ENCODE measurements at places on chromosomes 5 and 9.

- no peak for DNase-seq
These were observed 27.7 kb downstream of the G3BP1 start for GRCh38 chr5:151799407-151799806.

GRCh38 chr5:38723426-38723825 lies 122.4 kb upstream of the OSMR start:
- DNase-seq: no peak

- no peak for DNase-seq
These were observed 90.2 kb upstream of the SH3GL2 start for GRCh38 chr9:17488662-17489061.

DNA sequence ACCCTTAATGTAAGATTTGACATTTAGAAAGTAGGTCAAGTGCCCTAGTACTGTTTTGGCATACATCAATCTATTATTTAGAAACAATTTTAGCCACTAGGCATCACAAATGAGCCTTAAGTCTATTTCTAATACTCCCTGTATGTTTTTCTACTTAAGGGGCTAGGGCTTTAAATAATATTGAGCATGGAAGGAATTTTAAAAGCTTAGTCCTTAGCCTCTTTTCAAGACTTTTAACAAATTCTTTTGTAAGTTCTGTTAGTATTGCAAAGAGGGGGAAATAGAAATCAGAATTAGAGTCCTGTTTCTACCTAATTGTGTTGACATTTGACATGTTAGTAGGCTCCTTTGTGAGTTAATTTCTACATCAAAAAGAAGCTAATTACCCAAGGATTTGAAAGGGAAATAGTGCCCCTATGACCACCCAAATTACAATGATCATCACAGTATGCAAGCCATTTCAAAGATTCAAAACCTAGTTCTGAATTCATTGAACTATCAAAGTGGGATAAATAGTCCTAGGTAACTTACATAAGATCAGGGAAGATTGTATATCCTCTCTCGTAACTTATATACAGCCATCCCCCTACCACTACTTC lies 647.8 kb upstream of the ACO1 start:
- DNase-seq: no peak

GRCh38 chr5:8870349-8870958 lies 675.4 kb downstream of the SEMA5A start:
- no peak for DNase-seq

DNA sequence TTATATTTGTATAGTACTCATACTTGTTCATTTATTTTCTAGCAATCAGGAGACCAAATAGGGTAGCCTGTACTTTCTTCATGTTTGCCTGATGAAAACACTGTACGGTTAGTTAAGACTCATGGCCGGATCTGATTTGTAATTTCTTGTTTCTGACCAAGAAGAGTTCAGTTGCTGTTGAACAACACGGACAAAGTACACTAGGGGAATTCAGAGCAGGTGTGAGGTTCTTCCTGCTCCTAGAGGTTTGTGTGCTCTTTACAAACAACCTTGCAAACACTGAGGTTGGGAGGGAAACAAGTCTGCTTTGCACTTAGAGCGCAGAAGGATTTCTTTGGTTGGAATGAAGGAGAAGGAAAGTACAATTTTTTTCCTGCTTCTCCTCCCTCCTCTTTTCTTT lies 69.7 kb downstream of the TRIO start:
- DNase-seq: no peak

DNA sequence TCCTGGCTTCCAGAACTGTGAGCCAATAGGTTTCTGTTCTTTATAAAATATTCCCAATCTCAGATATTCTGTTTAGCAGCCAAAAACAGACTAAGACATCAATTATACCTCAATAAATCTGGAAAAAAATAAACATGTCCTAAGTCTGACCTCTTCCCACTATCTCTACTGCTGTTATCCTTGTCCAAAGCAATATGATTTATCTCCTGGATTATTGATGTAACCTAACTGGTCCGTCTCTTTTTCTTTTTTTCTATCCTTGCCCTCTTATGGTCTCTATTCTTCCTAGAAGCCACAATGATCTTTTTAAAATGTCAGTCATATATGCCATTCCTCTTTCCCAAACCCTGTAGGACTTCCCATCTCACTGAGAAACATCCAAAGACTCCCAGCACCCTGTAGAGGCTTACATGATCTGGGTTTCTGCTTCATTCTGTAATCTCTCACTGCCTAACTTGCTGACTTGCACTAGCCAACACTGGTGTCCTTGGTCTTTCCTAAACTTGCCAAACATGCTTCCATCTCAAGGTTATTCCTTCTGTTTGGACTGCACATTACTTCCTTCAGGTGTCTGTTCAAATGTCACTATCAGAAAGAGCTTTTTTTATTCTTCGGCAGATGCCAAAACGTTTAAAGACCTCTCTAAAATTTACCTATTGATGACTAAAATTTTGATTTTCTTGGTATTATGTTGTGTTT lies 13.1 kb downstream of the FOCAD start:
- no peak for DNase-seq

DNA sequence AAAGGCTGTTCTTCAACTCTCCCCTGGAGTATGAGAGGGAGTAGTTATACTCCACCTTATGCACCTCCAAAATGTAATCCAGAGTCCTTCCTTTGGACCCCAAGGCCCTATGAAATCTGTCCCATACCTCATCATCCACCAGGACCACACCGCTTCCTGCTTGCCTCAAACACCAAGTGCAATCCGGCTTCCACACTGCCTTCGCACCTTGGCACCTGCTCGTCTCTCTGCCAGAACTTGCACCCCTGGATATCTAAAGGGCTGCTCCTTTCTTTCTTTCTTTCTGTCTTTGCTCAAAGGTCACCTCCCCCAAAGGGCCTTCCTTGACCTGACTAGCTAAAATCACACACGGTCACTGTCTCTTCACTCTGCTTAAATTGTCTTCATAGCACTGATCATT lies 63.9 kb upstream of the SHB start:
- no peak for DNase-seq

DNA sequence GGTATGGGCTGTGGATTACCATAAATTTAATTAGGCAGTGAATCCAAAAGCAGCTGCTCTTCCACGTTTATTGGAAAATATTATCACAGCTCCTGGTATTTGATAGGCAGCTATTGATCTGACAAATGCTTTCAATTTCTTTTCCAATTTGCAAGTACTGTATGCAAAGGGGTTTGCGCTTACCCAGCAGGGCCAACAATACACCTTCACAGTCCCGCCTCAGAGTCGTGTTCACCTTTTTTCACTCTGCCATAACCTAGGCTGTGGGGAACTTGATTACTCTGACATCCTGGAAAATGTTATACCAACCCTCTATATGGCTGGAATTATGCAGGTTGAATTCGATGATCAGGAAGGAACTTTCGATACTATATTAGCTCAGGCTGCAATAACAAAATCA lies 32.3 kb upstream of the TENT4A start:
- no peak for DNase-seq

DNA sequence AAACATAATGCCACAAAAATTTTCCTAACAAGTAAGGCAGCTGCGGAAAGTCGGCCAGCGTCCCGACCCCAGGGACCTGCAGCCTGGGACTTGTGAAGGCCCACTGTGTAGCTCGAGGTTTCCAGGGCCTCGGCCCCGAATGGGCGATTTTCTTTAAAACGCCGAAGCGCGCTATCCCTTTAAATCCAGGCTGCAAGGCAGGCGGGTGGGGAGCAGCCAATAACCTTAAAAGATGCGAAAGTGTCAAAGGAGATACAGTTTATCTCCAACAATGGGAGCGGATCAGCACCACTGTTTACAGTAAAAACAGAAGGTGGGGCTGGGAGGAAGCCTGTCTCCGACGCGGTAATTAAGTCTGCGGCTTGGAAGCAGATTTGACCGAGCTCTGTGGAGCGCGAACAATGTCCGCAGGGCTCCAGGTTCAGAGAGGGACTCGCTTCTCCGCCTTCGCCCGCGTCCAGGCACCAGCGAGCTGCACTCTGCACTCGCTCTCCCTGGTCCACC lies 1.7 kb upstream of the ZSWIM6 start:
- no peak for DNase-seq

DNA sequence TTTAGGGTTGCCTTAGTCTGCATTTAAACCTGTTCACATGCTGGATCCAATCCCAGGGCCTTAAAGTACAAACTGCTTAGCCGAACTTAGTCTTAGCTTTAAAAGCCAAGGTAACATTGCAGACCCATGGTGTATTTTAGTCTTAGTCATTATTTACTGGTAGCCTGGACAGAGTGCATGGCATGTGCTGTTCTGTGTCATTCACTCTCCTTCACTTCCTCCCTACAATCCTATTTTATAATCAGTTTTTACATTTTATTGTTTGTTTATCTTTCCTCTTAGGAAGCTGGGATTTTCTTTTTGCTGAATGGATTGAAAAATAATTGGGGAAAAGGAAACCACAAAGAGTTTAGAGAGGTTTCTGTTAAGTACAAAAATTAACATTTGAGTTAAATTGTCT lies 29.4 kb upstream of the TAL2 start:
- no peak for DNase-seq

DNA sequence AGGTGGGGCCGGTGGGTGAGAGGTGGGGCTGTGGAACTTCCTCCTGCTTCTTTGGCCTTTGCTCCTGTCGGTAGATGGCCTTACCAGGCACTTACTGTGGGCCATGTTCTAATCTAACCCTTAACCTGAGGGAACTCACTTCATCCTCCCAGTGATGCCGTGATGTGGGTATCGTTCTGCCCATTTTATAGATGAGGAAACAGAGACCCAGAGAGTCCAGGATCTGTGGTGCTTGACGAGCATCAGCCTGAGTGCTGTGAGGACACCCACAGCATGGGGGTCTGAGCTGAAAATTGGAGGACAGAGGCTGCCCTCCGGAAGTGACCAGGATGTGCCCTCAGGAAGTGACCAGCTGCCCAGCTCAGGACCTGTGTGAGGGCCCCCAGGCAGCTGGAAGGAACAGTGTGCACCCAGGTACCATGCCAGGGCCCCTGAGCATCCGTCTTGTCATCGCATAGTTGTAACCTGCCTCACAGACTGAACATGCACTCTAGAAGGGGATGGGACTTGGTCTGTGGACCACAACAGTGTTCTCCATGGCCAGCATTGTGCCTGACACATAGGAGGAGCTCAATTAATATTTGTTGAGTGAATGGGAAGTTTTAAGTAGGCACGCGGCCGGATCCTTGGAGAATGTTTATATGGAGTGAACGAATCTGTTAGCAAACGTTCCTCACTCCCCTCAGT lies 8.5 kb downstream of the NEK6 start:
- DNase-seq: no peak

Measured in activated naive CD4-positive, alpha-beta T cell treated with Interleukin-2 at 50 U/mL for 16 hours (primary cell).